Fibroblast of lung (primary cell): ENCODE measurements at places on chromosomes 11 and 22. TPM values are rescaled to one million over a fixed set of nuclear protein-coding genes. Genes with fewer than 3 reads are reported as not detected.

DNA sequence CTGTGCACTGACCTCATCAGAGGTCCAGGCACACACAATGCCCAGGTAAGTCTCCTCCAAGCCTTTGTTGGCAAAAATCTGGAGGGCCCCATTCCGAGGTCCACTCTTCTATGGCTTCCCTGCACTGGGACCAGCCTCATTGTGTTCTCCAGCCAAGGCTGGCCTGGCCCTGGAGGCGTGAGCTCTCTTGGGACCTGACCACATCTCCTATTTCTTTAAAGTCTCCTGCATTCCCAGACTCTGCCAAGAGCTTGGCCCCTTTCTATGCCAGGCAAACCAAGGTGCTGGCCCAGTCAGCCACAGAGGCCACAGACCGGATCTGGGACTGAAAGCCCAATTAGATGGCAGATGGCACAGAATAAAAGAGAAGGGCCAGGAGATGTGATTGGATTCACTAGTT, 55.1 kb downstream of the C11orf58 start:
- H3K27ac ChIP-seq = no peak overlapping the region
- no peak for DNase-seq
- H3K36me3 ChIP-seq = no peaks in the 10 kb centered on the region
- H3K4me3 ChIP-seq = no peak overlapping the region
- peaks cover 7% of the 10 kb centered on the region for H3K4me1 ChIP-seq
- no peaks in the 10 kb centered on the region for H3K27me3 ChIP-seq

GRCh38 chr22:47162865-47163264, 400.4 kb downstream of the TBC1D22A start:
- no peaks in the 10 kb centered on the region for H3K4me1 ChIP-seq
- DNase-seq = no peak
- H3K36me3 ChIP-seq = no peaks in the 10 kb centered on the region
- H3K27ac ChIP-seq = no peak overlapping the region
- no peak overlapping the region for H3K4me3 ChIP-seq

GRCh38 chr11:8342821-8343681, 79.4 kb upstream of the LMO1 start:
- no peaks in the 10 kb centered on the region for H3K36me3 ChIP-seq
- no peaks in the 10 kb centered on the region for H3K27me3 ChIP-seq
- DNase-seq = no peak
- no peak overlapping the region for H3K27ac ChIP-seq
- no peak overlapping the region for H3K4me3 ChIP-seq

DNA sequence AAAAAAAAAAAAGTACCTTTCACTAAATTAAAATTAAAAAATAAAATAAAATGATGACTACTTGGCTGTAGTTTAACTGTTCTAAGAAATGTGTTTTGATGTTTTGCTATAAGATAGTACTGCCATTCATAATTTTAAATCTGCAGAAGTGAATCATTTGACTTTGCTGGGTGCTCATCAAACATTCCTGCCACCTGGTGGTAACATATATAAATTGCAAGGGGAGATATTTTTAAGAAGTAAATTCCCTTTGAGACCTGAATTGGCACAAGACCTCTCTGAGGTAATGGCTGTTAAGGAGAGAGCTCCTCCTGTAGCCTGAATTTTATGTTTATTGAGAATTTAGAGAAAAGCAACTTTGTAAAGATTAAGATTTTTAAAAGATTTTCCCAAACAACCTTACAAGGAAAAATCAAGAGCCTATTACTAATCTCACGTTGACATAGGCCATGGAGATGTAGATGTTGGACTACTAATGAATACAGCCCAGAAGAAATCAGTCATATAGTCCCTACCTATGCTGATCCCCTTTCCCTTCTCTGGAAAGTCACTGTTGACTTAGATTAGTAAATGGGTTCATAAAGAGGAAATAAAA, 11.9 kb upstream of the NARS2 start:
- peaks cover 3% of the 10 kb centered on the region for H3K27me3 ChIP-seq
- H3K4me1 ChIP-seq = no peaks in the 10 kb centered on the region
- DNase-seq = no peak
- H3K27ac ChIP-seq = no peak overlapping the region
- no peaks in the 10 kb centered on the region for H3K36me3 ChIP-seq

DNA sequence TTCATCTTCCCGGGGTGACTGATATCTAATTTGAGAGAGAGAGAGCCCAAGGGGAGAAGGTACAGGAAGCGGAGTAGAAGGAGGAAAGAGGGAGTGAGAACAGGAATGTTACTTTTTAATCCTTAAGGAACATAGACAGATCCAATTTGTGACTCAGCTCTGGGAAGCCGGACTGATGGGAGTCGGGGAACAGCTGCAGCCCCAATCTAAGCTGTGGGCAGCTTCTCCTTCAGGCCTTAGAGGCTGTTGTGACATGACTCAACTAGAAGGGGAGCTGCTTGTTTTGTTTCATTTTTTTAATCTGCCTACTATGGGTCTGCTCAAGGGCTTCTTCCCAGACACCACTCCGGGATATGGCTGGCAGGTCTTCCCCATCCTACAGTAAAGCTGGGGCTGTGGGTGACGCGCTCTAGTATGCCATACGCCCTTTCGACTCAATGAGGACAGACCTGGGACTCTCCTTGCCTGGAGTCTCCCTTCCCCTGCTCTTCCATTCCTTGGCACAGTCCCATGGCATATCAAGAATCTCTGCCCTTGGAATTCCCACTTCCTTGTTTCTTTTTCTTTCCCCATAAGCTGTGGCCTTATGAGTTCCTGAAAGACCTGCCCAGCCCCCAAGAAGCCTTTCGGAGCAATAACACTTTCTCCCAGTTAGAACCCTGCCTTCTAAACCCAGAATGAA, 103.3 kb upstream of the AKIP1 start:
- peak overlapping the region; percentile 54 for H3K4me3 ChIP-seq
- DNase-seq = peak; percentile 97
- H3K4me1 ChIP-seq = peaks cover 24% of the 10 kb centered on the region
- no peaks in the 10 kb centered on the region for H3K36me3 ChIP-seq
- H3K27me3 ChIP-seq = no peaks in the 10 kb centered on the region

DNA sequence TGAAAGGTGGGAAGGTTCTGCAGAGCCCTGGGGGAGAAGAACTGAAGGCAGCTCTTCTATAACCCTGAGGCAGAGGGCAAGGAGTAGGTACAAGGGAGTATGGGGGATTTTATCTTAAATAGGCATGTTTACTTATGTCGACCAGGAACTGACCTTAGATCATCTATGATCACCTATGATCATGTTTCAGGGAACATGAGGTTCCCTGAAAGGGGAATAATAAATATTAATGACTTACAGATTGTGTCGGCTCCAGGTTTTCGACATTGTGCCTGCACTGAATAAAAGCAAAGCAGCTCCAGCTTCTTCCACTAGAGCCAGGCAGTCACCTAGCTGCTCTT, 9.9 kb downstream of the GSTP1 start:
- no peak overlapping the region for H3K4me3 ChIP-seq
- no peaks in the 10 kb centered on the region for H3K27me3 ChIP-seq
- H3K27ac ChIP-seq = no peak overlapping the region
- DNase-seq = no peak
- H3K4me1 ChIP-seq = no peaks in the 10 kb centered on the region
- H3K36me3 ChIP-seq = no peaks in the 10 kb centered on the region

- no peak overlapping the region for H3K27ac ChIP-seq
- DNase-seq = peak; percentile 19
- H3K36me3 ChIP-seq = no peaks in the 10 kb centered on the region
- no peak overlapping the region for H3K4me3 ChIP-seq
- no peaks in the 10 kb centered on the region for H3K27me3 ChIP-seq
- peaks cover 6% of the 10 kb centered on the region for H3K4me1 ChIP-seq
Measured at GRCh38 chr11:64553554-64554201, 37.3 kb upstream of the SLC22A12 start.

GRCh38 chr11:4167292-4167691, 72.7 kb downstream of the RRM1 start:
- no peaks in the 10 kb centered on the region for H3K27me3 ChIP-seq
- no peak overlapping the region for H3K4me3 ChIP-seq
- DNase-seq = no peak
- H3K27ac ChIP-seq = no peak overlapping the region
- H3K4me1 ChIP-seq = no peaks in the 10 kb centered on the region

GRCh38 chr11:36013950-36014897, 70.4 kb downstream of the LDLRAD3 start:
- no peak overlapping the region for H3K4me3 ChIP-seq
- no peak overlapping the region for H3K27ac ChIP-seq
- no peak for DNase-seq
- peaks cover 6% of the 10 kb centered on the region for H3K4me1 ChIP-seq
- no peaks in the 10 kb centered on the region for H3K36me3 ChIP-seq
- no peaks in the 10 kb centered on the region for H3K27me3 ChIP-seq

DNA sequence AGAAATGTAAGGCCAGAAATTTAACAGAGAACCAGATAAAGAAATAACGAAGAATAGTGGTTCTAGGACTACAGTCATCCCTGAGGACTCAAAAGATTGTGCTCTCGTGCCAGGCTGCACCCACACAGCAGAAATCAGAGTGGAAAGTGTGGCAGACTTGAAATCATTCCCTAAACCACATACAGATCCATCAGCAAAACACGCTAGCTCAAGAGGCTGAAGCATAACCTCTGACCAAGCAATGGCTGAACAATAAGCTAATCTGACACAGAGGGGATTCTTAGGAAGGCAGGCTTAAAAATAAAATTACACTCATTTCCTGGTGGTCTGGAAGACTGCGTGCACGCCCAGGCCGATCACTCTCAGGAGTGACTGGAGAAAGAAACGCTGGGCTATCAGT, 19.0 kb downstream of the NCF4 start:
- H3K4me3 ChIP-seq = no peak overlapping the region
- no peaks in the 10 kb centered on the region for H3K36me3 ChIP-seq
- no peak for DNase-seq

- H3K4me1 ChIP-seq = no peaks in the 10 kb centered on the region
- H3K27me3 ChIP-seq = no peaks in the 10 kb centered on the region
- no peaks in the 10 kb centered on the region for H3K36me3 ChIP-seq
- no peak overlapping the region for H3K27ac ChIP-seq
Measured at GRCh38 chr22:48496987-48497650, 1330.6 kb downstream of the BRD1 start.

- peak overlapping the region; percentile 11 for H3K4me3 ChIP-seq
- H3K4me1 ChIP-seq = no peaks in the 10 kb centered on the region
- no peak for DNase-seq
Measured at GRCh38 chr11:115990004-115990447, 485.8 kb upstream of the CADM1 start.

DNA sequence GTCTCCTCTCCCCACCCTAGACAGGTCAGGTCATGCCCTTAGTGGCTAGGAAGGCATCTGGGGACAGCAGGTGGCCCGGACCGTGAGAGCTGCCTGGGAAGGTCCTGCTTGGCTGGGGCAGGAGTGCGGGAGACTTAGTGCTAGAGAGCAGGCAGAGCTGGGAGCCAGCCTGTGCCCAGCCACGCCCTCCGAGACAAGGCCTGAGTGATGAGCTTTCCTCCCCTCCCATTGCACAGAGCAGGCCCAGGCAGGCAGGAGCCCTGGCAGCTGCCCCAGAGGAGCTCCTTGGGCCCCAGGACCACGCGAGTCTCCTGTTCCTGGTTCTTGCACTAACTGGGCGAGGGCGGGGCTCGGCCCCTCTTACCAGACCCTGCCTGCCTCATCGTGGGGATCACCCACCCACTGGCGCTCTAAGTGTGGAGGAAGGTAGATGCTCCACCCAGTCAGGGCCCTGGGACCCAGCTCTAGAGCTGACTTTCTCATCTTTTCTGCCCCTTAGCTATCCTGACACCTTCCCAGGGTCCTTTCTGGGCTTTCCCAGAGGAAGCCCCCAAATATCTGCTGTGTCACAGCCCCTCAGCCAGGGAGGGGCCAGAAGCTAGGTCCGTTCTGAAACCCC, 44.9 kb downstream of the MACROD1 start:
- H3K27ac ChIP-seq = peak overlapping the region; percentile 47
- H3K36me3 ChIP-seq = no peaks in the 10 kb centered on the region
- peaks cover 15% of the 10 kb centered on the region for H3K4me1 ChIP-seq
- no peak overlapping the region for H3K4me3 ChIP-seq

DNA sequence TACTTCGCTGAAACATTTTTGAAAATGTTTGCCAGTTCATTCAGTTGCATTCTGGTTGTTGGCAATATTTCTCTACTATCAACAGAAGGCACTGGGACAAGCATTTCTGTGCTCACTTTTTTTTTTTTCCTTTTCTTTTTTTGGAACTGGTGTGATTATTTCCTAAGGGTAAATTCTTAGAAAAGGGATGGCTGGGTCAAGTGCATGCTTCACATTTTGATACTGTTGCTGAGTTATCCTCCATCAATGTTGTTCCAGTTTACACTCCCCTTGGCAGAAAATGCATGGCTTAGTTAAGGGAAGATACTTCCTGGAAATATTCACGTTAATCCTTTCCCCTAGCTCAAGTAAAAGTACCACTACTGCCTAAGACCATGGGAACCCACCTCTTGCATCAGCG, 81.8 kb downstream of the OSBP2 start:
- no peaks in the 10 kb centered on the region for H3K4me1 ChIP-seq
- H3K27ac ChIP-seq = no peak overlapping the region
- H3K27me3 ChIP-seq = no peaks in the 10 kb centered on the region
- H3K4me3 ChIP-seq = no peak overlapping the region
- no peaks in the 10 kb centered on the region for H3K36me3 ChIP-seq

DNA sequence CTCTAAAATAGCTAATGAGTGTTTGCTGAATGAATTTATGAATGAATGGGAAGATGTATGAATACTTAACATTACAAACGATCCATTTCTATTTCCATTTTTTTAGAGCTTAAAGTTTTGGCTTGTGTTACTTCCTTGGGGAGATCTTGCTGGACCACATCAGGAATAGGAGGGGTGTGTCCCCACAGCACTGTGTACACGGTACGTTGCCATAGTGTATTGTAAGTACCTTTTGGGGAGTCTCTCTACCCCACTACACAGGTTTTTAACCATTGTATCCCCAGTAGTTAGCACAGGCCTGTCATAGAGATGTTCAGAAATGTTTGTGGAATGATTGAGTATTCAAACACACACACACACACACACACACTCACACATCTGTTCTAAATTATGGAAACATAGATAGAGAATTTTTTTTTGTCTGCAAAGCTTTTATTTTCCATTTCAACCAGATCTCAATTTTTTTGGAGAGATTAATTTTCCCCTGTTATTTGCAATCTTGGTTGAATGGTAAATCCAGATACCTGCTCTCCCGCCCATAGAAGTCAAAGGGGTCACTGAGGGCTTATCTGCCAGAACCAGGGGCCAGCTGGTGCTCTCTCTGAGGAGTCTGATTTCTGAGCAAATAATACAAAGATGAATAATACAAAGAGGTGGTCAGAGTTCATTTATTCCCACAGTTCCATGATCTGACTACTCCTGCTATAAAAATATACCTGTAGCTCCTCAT, 471.0 kb downstream of the INSC start:
- no peak for DNase-seq
- H3K27ac ChIP-seq = no peak overlapping the region
- no peaks in the 10 kb centered on the region for H3K36me3 ChIP-seq
- H3K4me1 ChIP-seq = no peaks in the 10 kb centered on the region
- no peak overlapping the region for H3K4me3 ChIP-seq
- H3K27me3 ChIP-seq = no peaks in the 10 kb centered on the region

- H3K4me3 ChIP-seq = no peak overlapping the region
- H3K4me1 ChIP-seq = no peaks in the 10 kb centered on the region
- H3K27ac ChIP-seq = no peak overlapping the region
- DNase-seq = no peak
Measured at GRCh38 chr22:47370448-47371262, 608.2 kb downstream of the TBC1D22A start.

- no peaks in the 10 kb centered on the region for H3K4me1 ChIP-seq
- DNase-seq = no peak
- H3K36me3 ChIP-seq = no peaks in the 10 kb centered on the region
- H3K27ac ChIP-seq = no peak overlapping the region
Measured at GRCh38 chr22:43118953-43119458, 8.5 kb downstream of the BIK start.

SLC37A4 gene
- 10.0 and 10.1 TPM in 2 replicates for total RNA-seq

OR2AT4 gene
- total RNA-seq = not detected in 2 replicates

PRODH gene
- total RNA-seq = 0.26 TPM in 1 of 2 replicates, not detected in the other

BATF2 gene
- total RNA-seq = 2.1 TPM in 2 replicates

TUG1 gene
- 36.5 and 39.5 TPM in 2 replicates for total RNA-seq

CCDC188 gene
- total RNA-seq = 0.33 TPM in 1 of 2 replicates, not detected in the other

KRTAP5-1 gene
- total RNA-seq = not detected in 2 replicates

HORMAD2 gene
- not detected in 2 replicates for total RNA-seq
